ENCODE measurements at places on chromosomes 4 and X. TPM values are rescaled to one million over a fixed set of nuclear protein-coding genes. Genes with fewer than 3 reads are reported as not detected.

The DGKK gene
- not detected for total RNA-seq

The TMEM35A gene
- 3.8 TPM for total RNA-seq

The FGG gene
- total RNA-seq: not detected

The SMIM10 gene
- 5.9 TPM for total RNA-seq

The HPSE gene
- 0.75 TPM for total RNA-seq

The NPY1R gene
- total RNA-seq: under 0.01 TPM

The LUZP4 gene
- not detected for total RNA-seq

The ZNF157 gene
- 0.12 TPM for total RNA-seq

The LIMCH1 gene
- 1.4 TPM for total RNA-seq

The ETDB gene
- not detected for total RNA-seq
